ENCODE measurements at places on chromosomes 3 and 15. TPM values are rescaled to one million over a fixed set of nuclear protein-coding genes. Genes with fewer than 3 reads are reported as not detected.

Gene CPN2
- not detected for total RNA-seq

Gene DAZL
- not detected for total RNA-seq

Gene CYP8B1
- total RNA-seq, result not detected

Gene KCTD6
- 6.7 TPM for total RNA-seq

Gene RASL12
- not detected for total RNA-seq

Gene PSTPIP1
- total RNA-seq, result 0.25 TPM

Gene CFAP100
- total RNA-seq, result not detected

Gene DISP2
- 0.13 TPM for total RNA-seq

Gene TAGLN3
- total RNA-seq, result not detected

Gene NPAP1
- not detected for total RNA-seq

Data from dermis microvascular lymphatic vessel endothelial cell (primary cell).